ENCODE measurements at places on chromosomes 6 and 20.

DNA sequence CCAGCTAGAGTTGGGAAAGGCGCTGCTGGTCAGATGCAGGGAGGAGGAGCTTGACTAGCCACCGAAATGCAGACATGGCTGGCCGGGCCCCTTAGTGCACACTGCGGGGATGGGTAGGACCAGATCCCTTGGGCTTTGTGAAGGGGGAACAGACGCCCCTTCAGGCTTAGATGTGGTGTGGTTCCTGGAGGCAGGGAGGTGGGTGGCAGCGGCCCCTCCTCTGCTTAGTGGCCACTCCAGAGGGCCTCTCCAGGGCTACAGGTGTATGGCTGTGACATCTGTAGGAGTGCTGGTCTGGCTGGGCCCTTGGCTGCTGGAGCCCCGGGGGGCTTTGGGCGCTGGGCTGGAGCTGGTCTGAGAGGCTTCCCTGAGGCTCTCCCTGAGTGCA, 5.9 kb downstream of the CCND3 start:
- DNase-seq = no peak

DNA sequence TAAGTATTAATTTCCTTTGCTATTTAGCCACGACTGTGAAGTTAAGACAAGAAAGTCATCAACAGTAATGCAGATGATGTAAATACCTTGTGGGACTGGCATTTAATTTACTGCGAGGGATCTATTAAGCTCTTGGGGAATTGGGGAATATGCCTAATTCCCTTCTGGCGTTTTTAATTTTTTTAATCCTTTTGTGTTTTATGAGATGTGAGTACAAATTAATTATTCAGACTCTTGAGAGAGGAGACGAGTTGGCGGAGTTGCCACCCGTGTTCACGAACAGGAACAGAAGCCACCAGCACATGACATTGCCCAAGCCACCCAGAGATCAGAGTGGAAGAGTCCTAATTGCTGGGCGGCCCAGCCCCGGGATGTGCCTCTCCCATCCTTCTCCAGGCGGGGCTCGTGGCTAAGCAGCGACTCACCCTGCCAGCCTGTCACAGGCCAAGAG, 533 bp upstream of the CRYBG1 start:
- DNase-seq = no peak

DNA sequence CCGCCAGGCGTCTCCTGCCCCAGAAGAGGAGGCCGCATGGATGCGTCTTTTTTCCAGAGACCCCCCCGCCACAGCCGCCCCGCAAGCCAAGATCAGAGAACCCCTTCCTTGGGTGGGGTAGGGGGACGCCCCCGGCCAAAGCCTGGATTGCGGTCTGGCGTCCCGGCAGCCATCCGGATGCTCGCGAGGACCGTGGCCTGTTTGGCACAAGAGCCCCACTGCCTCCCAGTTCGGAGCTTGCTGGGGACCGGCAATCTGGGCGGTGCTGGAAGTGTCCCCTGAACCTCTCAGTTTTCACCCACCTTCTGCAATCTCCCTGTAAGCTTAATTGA, 924 bp downstream of the FAM162B start:
- no peak for DNase-seq

DNA sequence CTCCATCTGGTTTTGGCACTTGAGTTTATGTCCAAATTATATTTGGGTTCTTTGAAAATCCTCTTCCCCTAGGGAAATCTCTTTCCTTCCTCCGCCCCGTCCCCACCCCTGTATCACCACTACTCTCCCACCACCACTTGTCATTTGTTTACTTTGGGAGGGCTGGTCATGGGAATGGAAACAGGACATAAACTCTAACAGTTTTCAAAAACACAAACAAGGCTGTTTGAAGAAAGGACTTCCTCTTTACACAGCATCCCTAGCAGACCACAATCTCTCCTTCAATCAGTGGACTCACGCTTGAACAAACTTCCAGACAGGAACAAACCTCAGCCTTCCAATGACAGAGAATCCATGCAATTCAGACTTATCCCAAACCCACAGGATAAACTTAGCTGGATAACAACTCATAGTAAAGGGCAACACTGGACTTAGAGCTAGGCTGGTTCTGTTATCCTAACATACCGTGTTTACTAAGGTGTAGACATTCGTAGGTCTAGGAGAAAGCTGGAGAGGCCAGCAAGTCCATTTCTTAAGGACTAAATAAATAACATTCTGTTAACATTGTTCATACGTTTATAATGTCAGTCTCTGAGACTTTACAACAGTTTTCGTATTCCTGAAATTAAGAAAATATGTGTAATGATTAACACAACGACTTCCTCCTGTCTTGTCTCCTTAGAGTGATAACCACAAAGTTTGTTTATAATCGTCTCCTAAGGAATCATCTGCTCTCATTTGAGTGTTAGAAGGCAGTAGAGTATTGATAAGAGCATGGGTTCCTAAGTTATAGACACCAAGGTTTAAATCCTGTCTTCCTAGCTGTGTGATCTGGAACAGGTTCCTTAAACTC, 44.1 kb upstream of the CTAGE9 start:
- no peak for DNase-seq

- no peak for DNase-seq
Observed at GRCh38 chr20:19787366-19787765, 29.3 kb downstream of the RIN2 start.

- no peak for DNase-seq
Observed at GRCh38 chr6:20377623-20378265, 23.9 kb upstream of the E2F3 start.
